Testis (tissue), 5 donors: ENCODE measurements at places on chromosomes 4 and X. TPM values are rescaled to one million over a fixed set of nuclear protein-coding genes. Genes with fewer than 3 reads are reported as not detected.

The CLDN22 gene
- total RNA-seq, result not detected

The EPHA5 gene
- total RNA-seq, result 1.4 TPM

The TENM3 gene
- total RNA-seq, result 42.7 TPM

The STAP1 gene
- total RNA-seq, result 0.93 TPM

The TEX13C gene
- total RNA-seq, result 7.2 TPM

The C4orf51 gene
- total RNA-seq, result 1.3 TPM

The VEGFC gene
- total RNA-seq, result 2.8 TPM

The ALB gene
- 5.0 TPM for total RNA-seq

The KLB gene
- total RNA-seq, result 1.1 TPM

The BTK gene
- total RNA-seq, result 3.6 TPM

The FMR1NB gene
- total RNA-seq, result 48.2 TPM

The MAP3K15 gene
- 2.5 TPM for total RNA-seq

The USP26 gene
- 5.8 TPM for total RNA-seq

The CAPN6 gene
- 1.0 TPM for total RNA-seq

The STS gene
- total RNA-seq, result 3.5 TPM

The NDST3 gene
- total RNA-seq, result 0.50 TPM

The HSFX2 gene
- 4.8 TPM for total RNA-seq

The PDE6B gene
- total RNA-seq, result 11.4 TPM

The TMPRSS11F gene
- total RNA-seq, result 1.0 TPM

The UGT2B10 gene
- total RNA-seq, result not detected

The PDE5A gene
- 21.4 TPM for total RNA-seq

The XAGE1A gene
- total RNA-seq, result 14.4 TPM

The MAGEA2B gene
- total RNA-seq, result 8.6 TPM

The FAM90A26 gene
- total RNA-seq, result not detected

The TLL1 gene
- 0.94 TPM for total RNA-seq

The GATA1 gene
- not detected for total RNA-seq

The GAGE2A gene
- 28.8 TPM for total RNA-seq
